Fibroblast of lung (primary cell): ENCODE measurements at places on chromosomes 2 and 18. TPM values are rescaled to one million over a fixed set of nuclear protein-coding genes. Genes with fewer than 3 reads are reported as not detected.

The MERTK gene
- 1.8 and 6.6 TPM in 2 replicates for total RNA-seq

The REG3G gene
- total RNA-seq = not detected in 2 replicates

The TDRD15 gene
- total RNA-seq = not detected in 2 replicates

The GRHL1 gene
- 0.77 and 0.99 TPM in 2 replicates for total RNA-seq

The NETO1 gene
- 0.26 and 2.0 TPM in 2 replicates for total RNA-seq

The AQP4 gene
- total RNA-seq = not detected in 2 replicates

The SCYGR7 gene
- not detected in 2 replicates for total RNA-seq
